ENCODE measurements at places on chromosomes 3 and 15.
A peak's percentile ranks its signal among the peaks of the same experiment; 100 is the strongest.

GRCh38 chr3:38084334-38085310 is 45.6 kb downstream of the DLEC1 start:
- no peak overlapping the region for H3K27ac ChIP-seq
- no peaks in the 10 kb centered on the region for H3K36me3 ChIP-seq
- no peaks in the 10 kb centered on the region for H3K27me3 ChIP-seq
- H3K4me3 ChIP-seq, result no peak overlapping the region
- no peaks in the 10 kb centered on the region for H3K4me1 ChIP-seq

GRCh38 chr3:6097021-6097420 is 763.9 kb upstream of the GRM7 start:
- no peak overlapping the region for H3K4me3 ChIP-seq
- no peak for DNase-seq
- no peaks in the 10 kb centered on the region for H3K36me3 ChIP-seq
- H3K4me1 ChIP-seq, result no peaks in the 10 kb centered on the region
- H3K27me3 ChIP-seq, result no peaks in the 10 kb centered on the region
- no peak overlapping the region for H3K27ac ChIP-seq

GRCh38 chr3:108070356-108070755 is 20.5 kb downstream of the CD47 start:
- H3K4me1 ChIP-seq, result peaks cover 12% of the 10 kb centered on the region
- no peaks in the 10 kb centered on the region for H3K27me3 ChIP-seq
- H3K36me3 ChIP-seq, result no peaks in the 10 kb centered on the region

DNA sequence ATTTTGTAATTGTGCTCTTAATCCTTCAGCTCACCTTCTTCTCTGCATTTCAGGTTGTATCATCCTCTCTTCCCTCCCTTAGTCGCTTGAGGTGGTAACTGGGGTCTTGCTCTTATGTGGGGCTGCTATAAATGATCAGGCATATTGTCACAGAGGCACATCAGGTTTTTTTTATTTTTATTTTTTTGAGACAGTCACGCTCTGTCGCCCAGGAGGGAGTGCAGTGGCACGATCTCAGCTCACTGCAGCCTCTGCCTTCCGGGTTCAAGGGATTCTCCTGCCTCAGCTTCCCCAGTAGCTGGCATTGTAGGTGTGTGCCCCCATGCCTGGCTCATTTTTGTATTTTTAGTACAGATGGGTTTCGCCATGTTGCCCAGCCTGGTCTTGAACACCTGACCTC is 9.9 kb downstream of the CDV3 start:
- no peak for DNase-seq
- H3K27ac ChIP-seq, result no peak overlapping the region
- H3K4me1 ChIP-seq, result no peaks in the 10 kb centered on the region
- H3K27me3 ChIP-seq, result no peaks in the 10 kb centered on the region
- no peak overlapping the region for H3K4me3 ChIP-seq
- peaks cover 8% of the 10 kb centered on the region for H3K36me3 ChIP-seq

- H3K27me3 ChIP-seq, result no peaks in the 10 kb centered on the region
- H3K27ac ChIP-seq, result no peak overlapping the region
- H3K4me1 ChIP-seq, result no peaks in the 10 kb centered on the region
Observed at GRCh38 chr3:57086201-57086600, 25.7 kb downstream of the SPATA12 start.

- H3K4me1 ChIP-seq, result no peaks in the 10 kb centered on the region
- no peak for DNase-seq
- no peak overlapping the region for H3K4me3 ChIP-seq
- H3K36me3 ChIP-seq, result no peaks in the 10 kb centered on the region
- H3K27ac ChIP-seq, result no peak overlapping the region
Observed at GRCh38 chr3:190118438-190118837, 2.3 kb downstream of the P3H2 start.

DNA sequence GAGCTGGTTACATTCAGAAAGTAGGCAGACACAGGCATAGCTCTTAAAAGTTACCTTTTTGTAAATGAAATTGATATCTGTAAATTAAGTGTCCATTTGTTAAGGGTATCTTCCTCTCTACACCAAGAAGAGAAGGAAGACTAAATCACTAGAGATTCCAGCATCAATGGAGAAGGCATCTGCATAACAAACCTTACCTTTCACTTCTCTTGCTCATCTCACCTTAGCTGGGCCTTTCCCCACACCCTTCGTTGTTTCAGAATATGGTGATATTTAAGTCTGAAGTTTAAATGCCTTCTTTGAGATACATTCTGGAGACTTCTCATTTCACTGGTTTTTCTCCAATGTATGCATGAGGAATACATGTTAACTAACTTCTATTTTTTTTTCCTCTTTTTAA is 54.5 kb upstream of the TGFBR2 start:
- no peak for DNase-seq
- H3K4me3 ChIP-seq, result no peak overlapping the region
- no peak overlapping the region for H3K27ac ChIP-seq
- H3K27me3 ChIP-seq, result no peaks in the 10 kb centered on the region
- no peaks in the 10 kb centered on the region for H3K4me1 ChIP-seq

DNA sequence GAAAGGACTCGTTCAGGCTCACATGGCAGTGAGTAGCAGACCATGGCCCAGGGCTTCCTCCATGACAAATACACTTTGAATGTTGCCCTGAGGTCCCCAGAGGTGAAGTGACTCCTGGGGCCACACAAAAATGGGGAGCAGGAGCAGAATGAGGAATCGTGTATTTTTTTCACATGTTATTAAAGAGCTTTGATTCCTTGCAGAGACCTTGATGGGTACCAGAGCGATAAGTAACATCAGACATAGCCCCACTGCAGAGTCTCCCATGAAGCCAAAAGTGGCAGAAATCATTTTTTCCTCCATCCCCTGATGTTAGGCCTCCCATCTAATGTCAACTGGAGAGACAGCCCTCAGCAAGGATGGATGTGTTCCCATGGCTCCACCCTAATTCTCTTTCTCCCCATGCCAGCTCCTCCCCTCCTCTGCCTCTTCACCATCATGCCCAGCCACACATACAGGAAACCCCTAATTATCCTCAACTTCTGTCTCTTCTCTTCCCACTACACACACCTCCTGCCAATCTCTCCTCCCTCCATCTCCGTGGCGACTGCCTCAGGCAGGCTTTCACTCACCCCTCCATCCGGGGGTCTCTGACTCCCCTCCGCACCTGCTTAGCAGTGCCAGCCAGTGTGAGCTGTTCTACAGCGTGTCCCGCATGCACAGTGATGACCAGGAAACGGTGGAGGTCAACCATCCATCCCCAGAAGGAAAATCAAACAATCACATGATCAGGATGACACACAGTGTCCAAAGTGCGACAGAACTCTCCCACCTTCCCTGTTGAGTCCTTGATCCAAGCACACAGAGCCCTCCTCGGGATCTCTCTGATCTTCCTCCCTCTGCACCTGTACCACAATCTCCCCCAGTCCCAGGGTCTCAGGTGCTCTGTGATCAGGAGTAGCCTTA is 7.1 kb upstream of the SSUH2 start:
- H3K27me3 ChIP-seq, result no peaks in the 10 kb centered on the region
- H3K27ac ChIP-seq, result no peak overlapping the region
- no peak overlapping the region for H3K4me3 ChIP-seq
- no peak for DNase-seq

- no peak for DNase-seq
- H3K36me3 ChIP-seq, result no peaks in the 10 kb centered on the region
- no peaks in the 10 kb centered on the region for H3K27me3 ChIP-seq
- peak overlapping the region; percentile 40 for H3K27ac ChIP-seq
Observed at GRCh38 chr3:172607305-172608121, 84.3 kb upstream of the TNFSF10 start.

DNA sequence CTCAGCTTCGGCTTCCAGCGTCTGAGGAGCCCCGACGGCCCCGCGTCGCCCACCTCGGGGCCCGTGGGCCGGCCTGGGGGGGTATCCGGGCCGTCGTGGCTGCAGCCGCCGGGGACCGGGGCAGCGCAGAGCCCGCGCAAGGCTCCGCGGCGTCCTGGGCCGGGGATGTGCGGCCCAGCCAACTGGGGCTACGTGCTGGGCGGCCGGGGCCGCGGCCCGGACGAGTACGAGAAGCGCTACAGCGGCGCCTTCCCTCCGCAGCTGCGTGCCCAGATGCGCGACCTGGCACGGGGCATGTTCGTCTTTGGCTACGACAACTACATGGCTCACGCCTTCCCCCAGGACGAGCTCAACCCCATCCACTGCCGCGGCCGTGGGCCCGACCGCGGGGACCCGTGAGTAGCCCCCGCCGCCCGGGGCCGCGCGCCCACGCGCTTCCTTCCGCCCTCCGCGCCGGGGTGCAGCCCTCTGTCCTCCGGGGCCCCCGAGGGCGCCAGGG is 462 bp downstream of the EDEM1 start:
- peaks cover 3% of the 10 kb centered on the region for H3K4me1 ChIP-seq
- H3K36me3 ChIP-seq, result no peaks in the 10 kb centered on the region
- no peaks in the 10 kb centered on the region for H3K27me3 ChIP-seq
- DNase-seq, result peak; percentile 82

DNA sequence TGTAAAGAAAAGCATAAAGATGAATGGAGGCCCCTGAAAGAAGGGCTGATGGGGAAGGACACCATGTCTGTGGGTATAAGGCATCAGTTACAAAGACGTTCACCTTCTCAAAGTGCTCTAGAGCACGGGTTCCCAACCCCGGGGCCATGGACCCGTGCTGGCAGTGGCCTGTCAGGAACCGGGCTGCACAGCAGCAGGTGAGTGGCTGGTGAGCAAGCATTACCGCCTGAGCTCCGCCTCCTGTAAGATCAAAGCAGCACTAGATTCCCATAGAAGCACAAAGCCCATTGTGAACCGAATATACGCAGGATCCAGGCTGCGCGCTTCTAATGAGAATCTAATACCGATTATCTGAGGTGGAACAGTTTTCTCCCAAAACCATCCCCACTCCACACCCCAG is 25.7 kb downstream of the MYO1E start:
- no peaks in the 10 kb centered on the region for H3K36me3 ChIP-seq
- H3K4me3 ChIP-seq, result no peak overlapping the region
- DNase-seq, result no peak
- no peaks in the 10 kb centered on the region for H3K27me3 ChIP-seq
- H3K4me1 ChIP-seq, result peaks cover 13% of the 10 kb centered on the region

DNA sequence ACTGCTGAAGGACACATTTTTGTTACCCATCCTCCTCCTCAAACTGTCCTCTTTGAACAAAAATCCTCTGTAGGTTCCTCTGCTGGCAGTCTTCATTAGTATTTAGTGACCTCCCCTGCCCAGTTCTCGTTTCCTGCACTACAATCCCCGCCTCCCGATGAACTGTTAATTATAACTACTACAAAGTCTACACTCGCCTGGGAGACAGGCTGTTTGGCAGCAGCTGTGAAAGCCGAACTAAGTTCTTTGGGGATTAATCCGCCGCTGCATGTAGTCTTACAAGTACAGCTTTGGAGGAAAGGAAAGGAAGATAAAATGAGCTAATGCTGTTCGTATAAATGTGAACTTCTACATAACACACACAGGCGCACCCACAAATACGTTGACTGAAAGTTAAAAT is 160.0 kb upstream of the WNT5A start:
- no peak overlapping the region for H3K27ac ChIP-seq
- H3K27me3 ChIP-seq, result no peaks in the 10 kb centered on the region
- H3K36me3 ChIP-seq, result no peaks in the 10 kb centered on the region
- H3K4me1 ChIP-seq, result no peaks in the 10 kb centered on the region

- no peak for DNase-seq
- H3K36me3 ChIP-seq, result no peaks in the 10 kb centered on the region
- no peak overlapping the region for H3K4me3 ChIP-seq
- H3K27ac ChIP-seq, result no peak overlapping the region
- no peaks in the 10 kb centered on the region for H3K27me3 ChIP-seq
Observed at GRCh38 chr3:144165482-144165881, 193.9 kb downstream of the DIPK2A start.

- no peaks in the 10 kb centered on the region for H3K36me3 ChIP-seq
- no peak for DNase-seq
- no peak overlapping the region for H3K27ac ChIP-seq
- no peaks in the 10 kb centered on the region for H3K27me3 ChIP-seq
Observed at GRCh38 chr15:100229181-100230163, 112.3 kb downstream of the ADAMTS17 start.

DNA sequence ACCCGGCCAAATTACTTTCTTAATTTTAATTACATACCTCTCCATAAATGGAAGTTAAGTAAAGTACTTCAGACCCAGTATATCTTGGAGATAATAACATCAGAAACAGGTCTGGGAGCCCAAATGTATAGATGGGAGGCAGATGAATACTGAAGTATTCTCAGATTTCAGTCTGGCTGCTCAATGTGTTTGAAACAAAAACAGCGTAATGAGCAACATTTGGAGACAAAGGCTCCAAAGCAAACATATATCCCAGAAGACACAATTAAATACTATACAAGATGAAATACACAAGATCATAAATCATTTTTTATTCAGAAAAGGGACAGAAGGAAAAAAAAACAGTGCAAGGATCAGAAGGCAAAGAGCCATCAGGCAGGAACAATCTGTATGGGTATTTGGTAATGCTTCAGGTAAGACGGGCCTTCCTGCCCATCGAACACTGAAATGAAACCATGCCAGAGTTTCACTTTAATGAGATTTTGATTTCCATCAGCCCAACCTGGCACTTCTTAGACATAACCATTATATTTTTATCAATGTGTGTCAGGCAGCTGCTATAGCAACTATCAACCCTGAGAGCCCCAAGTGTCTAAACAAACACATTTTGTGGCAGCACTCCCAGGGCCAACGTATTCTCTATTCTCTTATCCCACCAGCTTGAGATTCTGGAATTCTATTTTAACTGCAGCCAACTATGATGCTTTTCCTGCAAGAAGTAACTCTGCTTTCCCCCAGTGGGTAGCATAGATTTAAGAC is 210.8 kb downstream of the STT3B start:
- no peak for DNase-seq
- H3K36me3 ChIP-seq, result no peaks in the 10 kb centered on the region
- no peaks in the 10 kb centered on the region for H3K27me3 ChIP-seq
- H3K4me1 ChIP-seq, result no peaks in the 10 kb centered on the region
- H3K4me3 ChIP-seq, result no peak overlapping the region

DNA sequence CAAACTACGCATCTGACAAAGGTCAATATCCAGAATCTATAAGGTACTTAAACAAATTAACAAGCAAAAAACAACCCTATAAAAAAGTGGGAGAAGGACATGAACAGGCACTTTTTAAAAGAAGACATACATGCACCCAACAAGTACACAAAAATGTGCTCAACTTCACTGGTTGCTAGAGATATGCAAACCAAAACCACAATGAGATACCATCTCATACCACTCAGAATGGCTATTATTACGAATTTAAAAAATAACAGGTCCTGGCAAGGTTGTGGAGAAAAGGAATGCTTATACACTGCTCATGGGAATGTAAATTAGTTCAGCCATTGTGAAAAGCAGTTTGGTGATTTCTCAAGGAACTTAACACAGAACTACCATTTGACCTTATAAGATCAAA is 175.6 kb upstream of the MLF1 start:
- no peak overlapping the region for H3K27ac ChIP-seq
- no peaks in the 10 kb centered on the region for H3K36me3 ChIP-seq
- no peaks in the 10 kb centered on the region for H3K27me3 ChIP-seq
- no peak overlapping the region for H3K4me3 ChIP-seq
- DNase-seq, result no peak

Measured in aorta (tissue), 5 donors.